ENCODE measurements at places on chromosomes 6 and 20.

DNA sequence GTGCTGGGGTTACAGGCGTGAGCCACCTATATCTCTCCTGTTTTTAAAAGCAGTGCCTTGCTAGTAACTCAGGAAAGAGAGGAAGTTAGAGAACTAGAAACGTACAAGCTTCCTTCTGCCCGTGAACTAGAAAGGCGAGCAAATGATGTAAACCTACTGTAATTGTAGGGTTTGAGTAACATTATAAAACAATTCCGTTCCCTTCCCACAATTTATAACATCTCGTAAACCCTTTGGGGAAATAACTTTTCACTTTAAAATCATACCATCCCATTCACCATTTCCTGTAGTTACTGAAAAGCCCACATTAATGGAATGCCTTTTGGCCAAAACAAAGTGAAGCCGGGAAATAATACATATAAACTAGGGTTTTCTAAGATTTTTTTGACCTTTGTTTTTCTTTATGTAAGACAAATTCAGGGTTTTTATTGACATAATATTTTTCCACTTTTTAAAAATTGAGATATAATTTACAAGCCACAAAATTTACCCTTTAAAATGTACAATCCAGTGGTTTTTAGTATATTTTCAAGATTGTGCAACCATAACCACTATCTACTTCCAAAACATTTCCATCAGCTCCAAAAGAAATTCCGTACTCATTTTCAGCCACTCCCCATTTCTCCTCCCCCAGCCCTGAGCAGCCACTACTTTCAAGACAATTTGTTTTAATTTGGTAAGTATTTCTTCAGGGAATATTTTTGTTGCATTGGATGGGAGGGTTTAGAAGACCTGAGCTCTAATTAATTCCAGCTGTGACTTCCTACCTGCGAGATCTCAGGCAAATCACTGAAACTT, 175.1 kb upstream of the PDE10A start:
- DNase-seq: no peak

DNA sequence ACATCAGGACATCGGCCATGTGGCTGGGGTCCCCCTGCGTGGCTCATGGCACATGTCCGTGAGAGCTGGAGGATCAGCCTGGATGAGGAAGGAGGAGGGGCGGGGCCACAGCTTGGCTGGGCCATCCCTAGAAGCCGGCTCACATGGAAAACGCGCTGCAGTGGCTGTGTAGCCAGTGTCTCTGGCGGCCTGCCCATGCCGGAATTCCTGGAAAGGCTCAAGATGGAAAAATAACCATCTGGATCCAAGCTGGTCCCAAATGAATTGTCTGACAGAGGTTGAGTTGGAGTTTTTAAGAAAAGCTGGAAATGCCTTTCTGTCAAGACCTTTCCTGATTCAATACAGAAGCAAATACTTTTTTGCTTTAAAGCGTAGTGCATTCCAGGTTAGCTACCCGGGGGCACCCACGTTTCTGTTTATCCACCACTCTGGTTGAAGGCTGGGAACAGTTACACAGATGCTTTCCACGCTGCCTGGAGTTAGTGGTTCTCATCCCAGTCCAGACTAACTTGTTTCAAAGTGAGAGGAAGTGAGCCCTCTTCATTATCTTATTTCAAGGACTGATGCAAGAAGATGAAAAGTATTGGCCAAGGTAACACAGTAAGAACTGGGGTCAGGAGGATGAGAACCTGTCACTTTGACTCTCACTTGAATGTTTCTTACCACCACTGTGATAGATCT, 99.0 kb downstream of the GMPR start:
- DNase-seq: no peak

- no peak for DNase-seq
Observed at GRCh38 chr6:33761922-33762629, 15.4 kb upstream of the IP6K3 start.

GRCh38 chr6:32369660-32370059, 2.0 kb downstream of the TSBP1 start:
- DNase-seq: no peak

DNA sequence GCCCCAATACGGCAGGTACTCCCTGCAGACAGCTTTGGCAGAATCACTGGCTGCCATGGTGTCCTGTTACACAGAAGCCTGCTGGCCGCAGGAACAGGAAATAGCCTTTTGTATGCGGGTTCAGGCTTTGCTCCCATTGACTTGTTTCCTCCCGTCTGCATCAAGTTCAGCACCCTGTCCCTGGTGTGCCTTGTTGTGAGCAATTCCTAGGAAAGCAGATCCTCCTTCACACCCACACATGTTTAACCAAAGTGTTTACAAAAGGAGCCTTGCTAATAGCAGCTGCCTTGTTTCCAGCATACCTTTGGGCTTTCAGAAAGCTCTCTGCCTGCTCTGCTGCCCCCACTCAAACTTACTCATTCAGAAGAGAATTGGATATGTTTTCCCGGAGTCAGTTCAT, 127.2 kb upstream of the SUPT3H start:
- DNase-seq: no peak

DNA sequence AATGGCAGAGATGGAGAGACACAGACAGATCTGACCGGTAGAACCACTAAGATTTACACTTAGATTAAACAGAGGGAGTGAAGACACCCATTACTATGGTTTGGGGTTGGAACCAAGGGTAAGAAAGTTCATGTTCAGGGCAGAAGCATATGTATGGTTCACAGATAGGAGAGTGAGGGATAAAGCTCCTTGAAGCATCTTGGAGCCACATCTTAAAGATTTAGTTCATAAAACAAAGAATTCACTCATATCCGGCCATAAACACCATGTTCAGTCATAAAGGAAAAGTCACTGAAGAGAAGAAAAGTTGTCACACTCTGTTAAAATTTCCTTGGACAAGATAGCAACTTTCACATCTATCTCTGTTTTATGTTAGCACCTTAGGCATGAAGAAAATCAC, 18.0 kb downstream of the STX7 start:
- DNase-seq: no peak

DNA sequence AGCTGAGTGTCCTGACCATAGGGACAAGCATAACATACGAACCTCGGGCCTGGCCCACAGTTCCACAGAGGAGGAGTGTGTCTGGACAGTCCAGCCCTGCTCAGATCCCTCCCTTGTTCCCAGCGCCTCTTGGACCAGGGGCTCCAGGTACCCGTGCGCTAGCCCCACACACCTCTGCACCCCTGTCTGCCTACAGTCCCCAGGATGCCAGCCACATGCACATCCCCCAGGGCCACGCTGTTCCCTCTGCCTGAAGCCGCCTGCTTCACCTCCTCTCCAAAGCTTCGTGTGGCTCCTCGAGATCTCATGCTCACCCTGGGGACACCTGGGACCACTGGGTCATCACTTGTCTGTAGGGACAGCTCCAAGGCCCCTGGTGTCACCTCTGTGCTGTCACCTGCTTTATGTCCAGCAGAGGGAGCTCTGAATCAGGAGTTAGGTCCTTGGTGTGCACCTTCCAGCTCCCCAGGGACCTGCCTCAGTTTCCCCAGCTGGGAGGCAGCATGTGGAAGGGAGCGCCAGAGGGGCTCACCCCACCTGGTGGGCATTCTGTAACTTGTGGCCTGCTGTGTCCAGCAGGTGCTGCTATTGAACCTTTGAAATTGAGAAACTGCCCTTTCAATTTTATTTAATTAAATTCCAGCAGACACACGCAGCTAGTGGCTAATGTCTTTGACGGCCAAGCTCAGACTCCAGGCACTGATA, 7.3 kb upstream of the YTHDF1 start:
- DNase-seq: no peak

GRCh38 chr20:46552460-46553420, 2.3 kb upstream of the OCSTAMP start:
- no peak for DNase-seq
